ENCODE measurements at places on chromosomes 1 and 21.

DNA sequence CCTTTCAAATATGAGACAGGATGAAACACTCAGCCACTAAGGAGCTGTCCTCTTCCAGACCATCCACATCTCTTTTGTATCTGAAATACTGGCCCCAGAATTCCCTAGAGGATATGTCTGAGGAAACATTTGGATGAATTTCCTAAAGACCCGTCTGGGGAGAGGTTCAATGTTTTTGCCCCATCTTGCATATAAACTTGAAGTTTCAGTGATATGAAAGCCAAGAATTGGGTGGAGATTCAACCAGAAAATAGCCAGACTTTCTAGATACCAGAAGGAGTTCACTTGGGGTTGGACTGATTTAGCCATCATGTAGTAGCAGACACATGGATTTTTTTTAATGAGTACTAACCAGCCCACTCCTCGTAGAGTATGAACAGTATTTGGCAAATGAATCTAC is 182.0 kb downstream of the PLPP3 start:
- DNase-seq: no peak

- DNase-seq: no peak
These were observed 306.3 kb upstream of the ESRRG start for GRCh38 chr1:217029281-217030157.

GRCh38 chr1:161887730-161888287 is 121.7 kb downstream of the ATF6 start:
- no peak for DNase-seq

DNA sequence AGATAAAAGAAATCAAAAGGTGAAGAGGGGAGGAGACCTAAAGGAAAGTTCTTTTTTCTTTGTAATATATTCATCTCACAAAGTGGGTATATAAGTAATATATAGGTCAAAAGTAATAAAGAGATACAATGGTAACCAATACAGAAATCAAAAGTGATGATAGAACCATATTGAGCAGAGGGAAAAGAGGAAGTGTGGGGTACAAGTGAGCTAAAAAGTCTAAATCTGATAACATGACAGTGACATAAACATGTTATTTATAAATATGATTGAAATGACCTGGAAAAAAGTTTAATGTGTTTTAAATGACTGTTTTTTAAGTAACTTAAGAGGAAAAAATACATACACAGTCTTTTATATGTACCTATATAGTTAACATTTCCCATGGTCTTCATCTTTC is 70.5 kb downstream of the MRPL39 start:
- DNase-seq: no peak

- no peak for DNase-seq
These were observed 23.4 kb downstream of the LDLRAP1 start for GRCh38 chr1:25566730-25567341.

- peak; percentile 45 for DNase-seq
These were observed 13.5 kb downstream of the ADAMTSL4 start for GRCh38 chr1:150562446-150563339.

- DNase-seq: peak; percentile 51
These were observed 4.7 kb upstream of the CD55 start for GRCh38 chr1:207316622-207317391.

DNA sequence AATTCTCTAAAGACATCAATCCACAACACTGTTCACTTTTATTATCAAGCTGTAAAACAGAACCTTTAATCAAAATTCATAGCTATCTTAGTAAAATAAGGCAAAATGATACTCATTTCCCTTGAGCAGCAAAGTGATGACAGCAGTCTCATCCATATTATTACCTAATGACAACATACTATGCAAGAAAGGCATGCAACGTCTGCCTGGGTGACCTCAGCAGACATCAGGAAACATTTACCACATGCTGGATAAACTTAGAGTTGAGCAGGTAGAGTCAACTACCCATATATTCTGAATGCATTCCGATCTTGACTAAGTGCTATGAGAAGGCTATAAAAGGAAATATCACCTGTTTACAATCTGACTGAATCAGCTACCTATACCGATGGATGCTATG is 145.1 kb downstream of the SIPA1L2 start:
- no peak for DNase-seq

- no peak for DNase-seq
These were observed 777 bp downstream of the LRRC41 start for GRCh38 chr1:46302641-46303037.

GRCh38 chr1:184285401-184286087 is 101.3 kb upstream of the C1orf21 start:
- DNase-seq: no peak

DNA sequence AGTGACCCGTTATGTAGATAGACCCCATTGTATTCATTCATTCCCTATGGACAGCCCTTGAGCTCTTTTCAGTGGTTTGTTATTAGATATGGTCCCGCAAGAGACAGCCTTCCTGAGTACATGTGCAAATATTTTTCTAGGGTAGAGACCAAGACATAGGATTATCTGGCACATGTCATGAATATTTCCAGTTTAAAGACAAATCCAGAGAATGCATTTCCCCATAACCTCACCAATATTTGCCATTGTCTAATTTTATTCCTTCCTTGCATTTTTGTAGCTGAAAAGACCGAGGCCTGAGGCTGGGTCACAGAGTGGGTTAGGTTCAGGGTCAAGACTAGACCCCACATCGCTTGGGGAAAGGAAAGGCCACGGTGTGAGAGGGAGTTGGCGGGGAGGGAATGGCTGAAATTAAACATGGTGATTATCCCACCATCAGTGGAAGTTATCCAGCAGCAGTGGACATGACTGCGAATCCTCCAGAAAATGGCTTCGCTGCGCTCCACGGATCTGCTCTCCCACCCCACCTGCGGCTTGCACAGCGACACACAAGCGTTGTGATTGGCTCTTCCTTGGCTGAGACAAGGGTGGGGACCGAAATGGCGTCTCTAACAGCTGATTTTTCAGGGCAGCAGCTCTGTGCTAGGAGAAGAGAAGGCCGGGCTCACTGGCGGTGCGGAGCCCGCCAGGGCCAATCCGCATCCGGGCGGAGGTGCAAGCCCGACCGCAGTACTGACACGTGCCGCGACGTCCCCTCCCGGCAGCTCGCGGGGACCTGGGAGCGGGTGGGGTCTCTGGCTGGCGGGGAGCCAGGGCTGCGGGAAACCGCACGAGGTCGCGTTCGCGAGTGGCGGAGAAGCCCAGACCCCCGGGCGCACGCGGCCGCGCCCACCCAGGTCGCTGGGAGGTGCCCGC is 16.1 kb upstream of the STMN1 start:
- DNase-seq: peak; percentile 82

GRCh38 chr1:34865981-34866761 is 6.6 kb upstream of the SMIM12 start:
- DNase-seq: peak; percentile 82

DNA sequence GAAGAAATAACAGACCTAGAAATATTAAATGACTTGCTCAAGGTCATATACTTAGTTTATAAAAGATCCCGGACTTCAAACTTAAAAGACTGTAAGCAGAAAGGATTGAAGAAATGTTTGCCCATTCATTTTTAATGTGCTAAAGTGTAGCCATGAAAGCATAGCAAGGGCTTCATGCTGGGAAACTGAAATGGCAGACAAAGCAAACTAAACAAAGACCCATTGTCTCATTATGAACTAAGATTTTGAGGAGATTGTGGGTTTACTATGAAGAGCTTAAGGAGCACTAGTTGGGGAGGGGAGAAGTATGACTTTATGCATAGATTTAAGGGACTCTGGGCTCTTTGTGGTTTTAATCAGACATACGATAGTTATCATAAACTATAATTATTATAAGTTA is 26.3 kb downstream of the ADAMTS1 start:
- DNase-seq: no peak

DNA sequence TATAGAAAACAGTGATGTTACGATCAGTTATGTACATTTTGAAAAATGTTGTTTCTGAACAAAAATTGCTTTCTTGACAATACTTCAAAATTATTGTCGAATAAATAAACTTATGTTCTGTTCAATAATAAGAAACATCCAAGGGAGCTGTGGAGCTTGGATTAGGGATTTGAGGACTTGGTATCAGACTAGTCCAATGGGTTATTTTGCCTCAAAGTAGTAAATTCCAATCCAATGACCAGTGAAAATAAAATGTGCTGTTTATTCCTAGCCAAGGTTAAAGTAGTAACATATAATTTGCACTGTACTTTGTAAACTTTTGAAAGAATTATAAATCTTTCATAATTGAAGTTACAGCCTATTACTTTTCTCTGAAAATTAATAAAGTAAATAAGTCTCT is 79.1 kb upstream of the IVNS1ABP start:
- no peak for DNase-seq

GRCh38 chr1:184567637-184568036 is 180.8 kb downstream of the C1orf21 start:
- no peak for DNase-seq

DNA sequence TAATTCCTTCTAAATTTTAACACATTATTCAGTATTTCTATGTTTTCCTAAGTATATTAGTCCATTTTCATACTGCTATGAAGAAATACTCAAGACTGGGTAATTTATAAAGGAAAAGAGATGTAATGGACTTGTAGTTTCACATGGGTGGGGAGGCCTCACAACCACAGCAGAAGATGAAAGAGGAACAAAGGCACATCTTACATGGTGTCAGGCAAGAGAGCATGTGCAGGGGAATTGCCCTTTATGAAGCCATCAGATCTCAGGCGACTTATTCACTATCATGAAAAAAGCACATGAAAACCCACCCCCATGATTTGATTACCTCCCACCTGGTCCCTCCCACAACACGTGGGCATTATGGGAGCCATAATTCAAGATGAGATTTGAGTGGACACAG is 15.6 kb downstream of the GBP5 start:
- no peak for DNase-seq

DNA sequence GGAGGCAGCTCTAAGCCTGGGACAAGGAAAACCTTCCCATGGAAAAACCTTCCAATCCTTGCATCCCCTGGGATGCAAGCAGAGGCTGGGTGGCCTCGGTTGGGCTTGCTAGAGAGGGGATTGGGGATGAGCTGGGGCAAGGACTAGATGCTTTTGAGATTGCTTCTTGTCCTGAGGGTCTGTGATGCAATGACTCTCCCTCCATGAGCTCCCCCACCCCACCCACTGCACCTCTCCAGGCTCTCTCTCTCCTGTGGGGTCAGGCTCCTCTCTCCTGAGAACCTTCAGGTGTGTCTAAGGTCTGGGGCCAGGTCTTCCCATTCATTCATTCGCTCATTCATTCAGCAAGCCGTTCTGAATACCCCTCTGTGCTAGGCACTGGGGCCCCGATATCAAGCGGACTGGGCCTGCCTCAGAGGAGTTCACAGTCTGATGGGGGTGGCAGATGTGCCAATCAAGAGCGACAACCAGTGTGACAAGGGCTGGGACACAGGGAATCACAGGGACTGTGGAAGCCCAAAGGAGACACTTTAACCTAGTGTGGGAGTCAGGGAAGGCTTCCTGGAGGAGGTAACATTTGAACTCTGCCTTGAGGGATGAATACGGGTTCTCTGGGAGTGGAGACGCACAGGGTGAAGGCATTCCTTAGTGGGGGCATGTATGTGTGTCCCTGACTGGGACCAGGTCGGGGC is 6.5 kb downstream of the LDLRAD1 start:
- DNase-seq: no peak

GRCh38 chr21:37874904-37875780 is 41.1 kb downstream of the KCNJ6 start:
- no peak for DNase-seq

DNA sequence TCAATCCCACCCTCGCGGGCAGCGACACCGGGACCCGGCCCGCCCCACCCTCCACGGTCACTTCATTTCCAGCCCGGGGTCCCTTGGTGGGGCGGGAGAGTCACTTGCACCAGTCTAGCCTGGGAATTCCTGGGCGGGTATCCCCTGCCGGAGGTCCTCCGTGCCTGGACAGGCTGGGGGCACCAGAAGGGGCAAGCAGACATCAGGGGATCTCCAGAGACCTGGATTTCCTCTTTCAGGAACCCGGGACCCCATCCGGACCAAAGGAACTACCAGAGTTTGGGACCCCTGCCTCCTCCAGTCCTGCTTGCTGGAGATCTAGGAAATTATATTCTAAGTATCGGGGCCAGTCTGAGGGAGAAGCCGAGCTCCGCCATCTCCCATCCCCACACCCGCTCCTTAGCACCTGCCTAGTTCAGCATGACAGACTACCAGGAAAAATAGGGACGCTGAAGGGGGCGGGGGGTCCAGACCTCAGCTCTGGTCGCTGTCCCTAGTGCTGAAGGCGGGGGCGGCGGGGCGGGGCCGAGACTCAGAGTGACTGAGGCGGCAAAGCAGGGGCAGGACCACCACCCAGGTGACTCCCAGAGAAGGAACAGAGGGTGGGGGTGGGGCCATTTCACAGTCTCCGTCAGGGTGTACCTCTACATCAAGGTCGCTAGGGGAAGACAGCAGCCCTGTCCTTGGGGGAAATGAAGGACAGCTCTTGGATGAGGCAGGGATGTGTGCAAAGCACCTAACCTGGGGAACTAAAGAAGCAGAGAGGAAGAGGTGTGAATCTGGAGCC is 832 bp downstream of the HCN3 start:
- DNase-seq: peak; percentile 66

GRCh38 chr1:42152119-42152518 is 1.1 kb upstream of the GUCA2B start:
- DNase-seq: no peak

- DNase-seq: peak; percentile 49
These were observed 70.8 kb downstream of the SCCPDH start for GRCh38 chr1:246794828-246795671.

DNA sequence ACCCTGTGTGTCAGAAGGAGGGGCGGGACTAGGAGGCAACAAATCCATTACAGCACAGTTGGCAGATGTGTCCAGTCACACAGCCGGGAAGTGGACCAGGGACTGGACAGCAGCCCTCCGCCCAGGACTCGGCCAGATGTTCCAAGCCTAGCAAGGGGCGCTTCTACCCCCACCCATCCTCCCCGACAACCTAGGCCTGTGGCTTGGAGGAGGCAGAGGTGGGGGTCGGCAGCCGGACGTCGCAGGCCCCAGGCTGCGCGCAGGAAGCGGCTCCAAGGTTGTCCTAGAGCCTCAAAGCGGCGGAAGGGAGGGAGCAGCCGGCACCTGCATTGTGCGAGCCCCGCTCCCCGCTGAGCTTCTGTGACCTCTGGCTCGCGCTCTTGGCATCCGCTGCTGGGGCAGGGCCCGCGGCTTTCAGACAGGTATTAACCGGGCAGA is 20.6 kb upstream of the MYCL start:
- DNase-seq: no peak

GRCh38 chr1:107414550-107414949 is 273.7 kb downstream of the NTNG1 start:
- no peak for DNase-seq

GRCh38 chr1:100875228-100875627 is 19.4 kb downstream of the EXTL2 start:
- no peak for DNase-seq

DNA sequence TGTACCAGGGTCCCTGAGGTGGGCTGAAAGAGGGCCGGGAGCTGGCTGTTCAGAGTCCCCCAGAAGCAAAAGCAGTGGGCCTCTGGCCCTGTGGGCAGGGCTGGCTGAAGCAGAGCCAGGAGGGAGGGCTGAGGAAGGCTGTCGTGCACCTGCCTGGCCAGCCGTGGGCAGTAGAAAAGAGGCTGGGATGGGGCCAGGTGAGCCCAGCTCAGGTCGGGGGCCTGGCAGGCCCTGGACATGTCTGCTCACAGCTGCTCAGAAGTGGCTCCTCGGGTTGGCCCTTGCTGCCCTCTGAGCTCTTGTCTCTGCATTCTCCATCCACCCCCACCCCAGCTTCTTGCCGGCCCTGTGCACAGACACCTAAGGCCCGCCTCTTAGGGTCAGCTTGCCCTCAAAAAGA is 60.0 kb downstream of the TCP10L start:
- DNase-seq: no peak
